Hematopoietic multipotent progenitor cell treated with erythropoietin and hydrocortisone succinate and interleukin-3 and kit ligand, for 4 days (in vitro differentiated cells): ENCODE measurements at places on chromosomes 1 and 21.

GRCh38 chr1:67941746-67942145, 108.5 kb upstream of the GNG12 start:
- no peak for DNase-seq

DNA sequence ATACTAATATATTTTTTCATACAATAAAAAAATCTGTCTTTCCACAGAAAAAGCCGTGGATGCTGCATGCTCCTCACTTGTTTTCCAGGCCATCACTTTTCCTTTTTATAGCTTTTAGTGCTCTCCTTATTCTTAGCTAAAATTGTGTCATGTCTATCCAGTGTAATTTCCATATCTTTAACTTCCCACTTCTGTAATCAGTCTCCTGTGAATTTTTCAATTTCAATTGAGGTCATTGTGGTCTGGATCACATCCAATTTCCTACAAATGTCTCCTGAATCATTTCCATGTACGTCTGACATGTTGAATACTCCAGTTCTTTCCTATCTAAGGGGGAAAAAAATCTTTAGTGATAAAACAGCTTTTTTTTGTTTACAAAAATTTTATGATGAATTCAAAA, 838.2 kb upstream of the B3GALT2 start:
- peak; percentile 34 for DNase-seq

GRCh38 chr1:219710529-219711194, 97.8 kb upstream of the ZC3H11B start:
- DNase-seq, result no peak

GRCh38 chr1:32334864-32335534, 1.0 kb downstream of the MARCKSL1 start:
- DNase-seq, result peak; percentile 81

- DNase-seq, result peak; percentile 85
Observed at GRCh38 chr1:109263597-109264378, 14.4 kb downstream of the CELSR2 start.

DNA sequence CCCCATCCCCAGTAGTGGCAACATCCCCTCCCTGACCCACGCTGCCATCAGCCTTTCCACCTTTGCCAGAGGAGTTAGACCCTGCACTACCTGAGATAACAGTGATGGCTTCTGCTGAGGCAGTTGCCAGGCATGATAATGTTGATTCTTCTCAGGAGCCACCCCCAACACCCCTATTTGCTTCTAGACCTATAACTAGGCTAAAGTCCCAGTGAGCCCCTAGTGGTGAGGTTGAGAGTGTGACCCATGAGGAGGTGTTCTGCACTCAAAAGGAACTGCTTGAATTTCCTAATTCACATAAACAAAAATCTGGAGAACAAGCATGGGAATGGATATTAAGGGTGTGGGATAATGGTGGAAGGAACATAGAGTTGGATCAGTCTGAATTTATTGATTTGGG, 159.6 kb upstream of the COL11A1 start:
- peak; percentile 2 for DNase-seq

DNA sequence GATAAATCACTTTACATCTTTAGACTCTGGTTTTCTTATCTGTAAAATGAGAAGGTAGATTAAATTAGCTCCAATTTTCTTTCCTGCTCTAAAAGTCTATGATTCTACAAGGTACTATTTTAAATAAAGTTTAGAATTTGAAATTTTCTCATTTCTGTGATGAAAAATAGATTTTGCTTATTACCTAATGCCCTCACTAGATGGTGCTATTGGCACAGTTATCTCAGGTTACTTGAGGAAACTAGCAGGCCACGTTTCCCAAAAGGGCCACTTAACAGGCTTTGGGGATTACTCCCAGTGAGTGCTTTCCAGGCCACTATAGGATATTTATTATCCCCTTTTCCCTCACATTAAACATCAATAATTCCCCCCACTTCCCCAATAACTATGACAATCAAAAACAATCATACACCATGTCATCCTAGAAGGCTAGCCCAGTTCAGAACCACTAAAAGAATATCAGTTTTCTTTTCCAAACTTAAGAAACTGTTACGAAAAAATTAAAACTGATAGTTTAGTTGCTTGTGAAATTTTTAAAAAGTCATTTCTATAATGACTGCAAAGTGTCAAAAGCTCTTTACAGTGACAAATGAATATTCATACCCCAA, 30.6 kb downstream of the OMA1 start:
- DNase-seq, result peak; percentile 89

DNA sequence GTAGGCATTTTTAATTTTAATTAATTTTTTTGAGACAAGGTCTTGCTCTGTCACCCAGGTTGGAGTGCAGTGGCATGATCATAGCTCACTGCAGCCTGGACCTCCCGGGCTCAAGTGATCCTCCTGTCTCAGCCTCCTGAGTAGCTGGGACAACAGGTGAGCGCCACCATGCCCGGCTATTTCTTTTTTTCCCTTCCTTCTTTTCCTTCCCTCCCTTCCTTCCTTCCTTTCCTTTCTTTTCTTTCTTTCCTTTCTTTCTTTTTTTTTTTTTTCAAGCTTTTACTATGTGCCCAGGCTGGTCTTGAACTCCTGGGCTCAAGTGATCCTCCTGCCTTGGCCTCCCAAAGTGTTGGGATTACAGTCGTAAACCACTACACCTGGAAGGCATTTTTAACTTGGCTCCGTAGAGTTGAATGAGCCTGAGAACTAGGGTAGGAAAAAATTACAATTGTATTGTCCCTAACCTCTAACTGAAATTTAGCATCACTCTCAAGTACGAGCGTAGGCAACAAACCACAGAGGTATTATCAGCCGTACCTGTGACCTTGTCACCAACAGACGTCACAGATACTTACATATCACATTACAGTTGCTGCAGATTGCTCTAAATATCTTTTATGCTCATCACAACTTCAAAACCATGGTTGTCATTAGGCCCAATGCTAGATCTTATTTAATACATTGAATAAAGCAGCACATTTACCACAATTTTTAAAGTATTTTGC, 8.0 kb downstream of the RUNX3 start:
- DNase-seq, result no peak

DNA sequence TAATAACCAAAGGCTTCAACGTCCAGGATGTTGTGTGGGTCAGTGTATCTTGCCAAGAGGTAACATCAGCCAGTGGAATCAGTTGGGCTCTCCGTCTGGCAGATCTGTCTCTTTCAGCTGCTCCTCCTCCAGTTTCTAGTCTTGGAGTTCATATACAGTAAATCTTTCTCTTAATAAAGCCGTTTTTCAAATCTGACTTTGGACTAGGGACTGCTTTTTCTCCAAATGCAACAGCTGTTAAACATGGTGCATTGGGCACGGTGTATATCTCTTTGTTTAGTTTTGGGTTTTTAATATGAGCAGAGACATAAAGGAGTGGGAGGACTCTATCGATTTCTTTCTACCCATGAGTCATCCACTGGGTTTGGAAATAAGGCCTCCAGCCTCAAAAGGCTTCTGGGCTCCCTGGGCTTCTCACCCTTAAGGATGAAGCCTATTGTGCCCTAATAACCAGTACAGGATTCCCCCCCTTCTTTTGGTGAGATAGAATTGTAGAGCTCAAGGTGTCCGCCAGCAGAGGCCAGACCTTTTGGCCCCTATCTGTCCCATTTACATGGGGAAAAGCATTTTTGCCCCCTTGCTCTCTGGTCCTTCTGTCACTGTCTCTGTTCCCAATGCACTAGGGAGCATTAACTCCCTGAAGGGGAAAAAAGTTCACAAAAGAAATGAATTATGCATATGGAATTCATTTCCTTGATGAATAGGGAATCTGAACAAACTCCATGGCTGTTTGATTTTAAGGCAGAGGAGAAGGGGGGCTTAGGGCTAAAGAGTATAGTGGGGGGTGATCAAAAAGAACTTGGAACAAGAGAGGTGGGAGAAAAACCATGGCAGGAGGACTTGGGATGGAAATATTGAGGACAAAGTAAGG, 86.0 kb downstream of the PBX1 start:
- DNase-seq, result no peak

DNA sequence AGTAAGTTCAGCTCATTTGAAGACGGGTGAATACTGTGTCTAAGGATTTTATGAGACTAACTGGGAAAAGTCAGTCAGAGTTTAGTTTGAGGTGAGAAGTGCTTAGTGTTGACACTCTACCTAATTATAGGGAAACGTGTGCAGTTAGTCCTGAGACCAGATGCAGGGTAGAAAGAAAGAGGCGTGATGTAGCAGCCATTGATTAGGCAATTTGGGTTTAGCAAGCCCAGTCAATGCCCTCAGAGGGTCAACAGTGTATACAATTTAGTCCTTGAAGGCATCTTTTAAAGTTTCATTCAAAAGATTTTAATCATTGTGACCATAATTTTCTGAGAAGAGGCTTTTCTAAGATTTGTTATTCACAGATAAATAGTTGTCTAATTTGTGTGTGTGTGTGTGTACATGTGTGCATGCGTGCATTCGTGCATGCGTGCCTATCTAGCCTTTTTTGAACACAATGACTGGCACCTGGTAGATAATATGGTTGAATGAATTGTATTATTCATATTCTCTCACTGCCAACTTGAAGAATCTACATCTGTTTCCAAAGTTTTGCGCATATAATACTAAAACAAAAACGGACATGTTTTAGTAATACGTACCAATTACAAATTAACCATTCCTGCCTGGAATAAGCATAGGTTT, 332.9 kb downstream of the SRGAP2C start:
- DNase-seq, result no peak

GRCh38 chr1:235093013-235093695, 35.5 kb downstream of the TOMM20 start:
- DNase-seq, result peak; percentile 64

DNA sequence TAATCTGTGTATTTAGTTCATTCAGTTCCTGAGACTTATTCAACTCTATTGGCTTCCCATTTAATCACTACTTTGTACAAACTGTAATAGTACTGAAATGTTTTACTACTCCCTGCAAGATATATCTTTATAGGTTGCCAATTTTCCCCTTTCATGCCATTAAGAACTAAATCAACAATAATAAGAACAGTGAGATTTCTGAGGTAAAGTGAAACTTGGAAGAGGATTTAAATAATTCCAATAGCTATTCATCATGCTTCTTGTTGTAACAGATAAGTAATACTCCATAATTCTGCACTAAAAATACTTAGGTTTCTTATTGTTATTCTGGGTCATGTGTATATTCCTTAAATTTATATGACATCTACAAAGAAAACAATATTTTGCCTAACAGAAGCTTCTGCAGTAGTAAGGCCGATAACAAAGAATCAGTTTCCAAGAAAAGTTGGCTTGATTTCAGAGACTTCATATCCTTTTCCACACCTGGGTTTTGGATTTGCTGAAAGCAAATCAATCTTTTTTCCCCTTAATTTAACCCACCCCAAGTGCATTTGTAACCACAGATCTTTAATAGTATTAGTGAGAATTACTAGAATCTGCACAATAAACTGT, 258.3 kb downstream of the FAF1 start:
- no peak for DNase-seq

GRCh38 chr21:26776310-26777021, 68.7 kb downstream of the ADAMTS1 start:
- DNase-seq, result no peak

GRCh38 chr1:40014253-40014706, 26.2 kb upstream of the CAP1 start:
- DNase-seq, result peak; percentile 83

GRCh38 chr1:208988811-208989222, 594.7 kb upstream of the CAMK1G start:
- DNase-seq, result peak; percentile 57

- DNase-seq, result no peak
Observed at GRCh38 chr1:81954534-81955020, 153.8 kb downstream of the ADGRL2 start.

DNA sequence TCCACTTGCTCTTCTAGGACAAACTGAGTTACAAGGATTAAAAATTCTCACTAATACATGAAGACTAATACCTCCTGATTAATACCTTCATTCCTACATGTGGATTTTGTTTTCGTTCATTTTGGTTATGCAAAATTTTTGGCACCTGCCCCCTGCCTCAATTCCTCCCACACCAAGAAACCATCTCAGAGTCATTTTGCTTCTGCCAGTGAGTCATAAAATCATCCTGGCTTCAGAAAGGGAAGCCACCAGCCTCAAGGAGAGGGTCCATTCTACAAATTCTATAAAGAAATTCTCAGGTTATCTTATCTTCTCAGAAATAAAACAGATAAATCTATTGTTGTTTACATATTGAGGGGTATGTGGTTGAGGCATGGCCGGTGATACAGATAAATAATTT, 103.2 kb upstream of the COA6 start:
- no peak for DNase-seq

GRCh38 chr1:37391211-37392011, 83.0 kb upstream of the ZC3H12A start:
- no peak for DNase-seq

GRCh38 chr1:202133496-202133895, 10.8 kb downstream of the GPR37L1 start:
- no peak for DNase-seq

- no peak for DNase-seq
Observed at GRCh38 chr1:242011894-242012660, 13.2 kb upstream of the MAP1LC3C start.

- DNase-seq, result no peak
Observed at GRCh38 chr1:71269818-71270217, 189.0 kb upstream of the ZRANB2 start.

DNA sequence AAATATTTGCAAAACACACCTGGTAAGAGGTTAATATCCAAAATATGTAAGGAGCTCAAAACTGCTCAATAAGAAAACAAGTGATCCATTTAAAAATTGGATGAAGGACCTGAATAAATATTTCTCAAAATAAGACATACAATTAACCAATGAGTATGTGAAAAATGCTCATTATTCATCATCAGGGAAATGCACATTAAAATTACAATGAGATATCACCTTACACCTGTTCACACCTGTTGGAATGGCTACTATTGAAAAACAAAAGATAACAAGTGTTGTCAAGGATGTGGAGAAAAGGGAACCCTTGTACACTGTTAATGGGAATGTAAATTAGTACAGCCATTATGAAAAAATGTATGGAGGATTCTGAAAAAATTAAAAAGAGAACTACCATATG, 136.0 kb upstream of the GREM2 start:
- no peak for DNase-seq

- no peak for DNase-seq
Observed at GRCh38 chr1:24020025-24020424, 39.9 kb upstream of the SRSF10 start.

GRCh38 chr1:3924825-3925220, 24.8 kb upstream of the C1orf174 start:
- no peak for DNase-seq

- peak; percentile 72 for DNase-seq
Observed at GRCh38 chr1:228445843-228446650, 29.4 kb upstream of the TRIM17 start.

DNA sequence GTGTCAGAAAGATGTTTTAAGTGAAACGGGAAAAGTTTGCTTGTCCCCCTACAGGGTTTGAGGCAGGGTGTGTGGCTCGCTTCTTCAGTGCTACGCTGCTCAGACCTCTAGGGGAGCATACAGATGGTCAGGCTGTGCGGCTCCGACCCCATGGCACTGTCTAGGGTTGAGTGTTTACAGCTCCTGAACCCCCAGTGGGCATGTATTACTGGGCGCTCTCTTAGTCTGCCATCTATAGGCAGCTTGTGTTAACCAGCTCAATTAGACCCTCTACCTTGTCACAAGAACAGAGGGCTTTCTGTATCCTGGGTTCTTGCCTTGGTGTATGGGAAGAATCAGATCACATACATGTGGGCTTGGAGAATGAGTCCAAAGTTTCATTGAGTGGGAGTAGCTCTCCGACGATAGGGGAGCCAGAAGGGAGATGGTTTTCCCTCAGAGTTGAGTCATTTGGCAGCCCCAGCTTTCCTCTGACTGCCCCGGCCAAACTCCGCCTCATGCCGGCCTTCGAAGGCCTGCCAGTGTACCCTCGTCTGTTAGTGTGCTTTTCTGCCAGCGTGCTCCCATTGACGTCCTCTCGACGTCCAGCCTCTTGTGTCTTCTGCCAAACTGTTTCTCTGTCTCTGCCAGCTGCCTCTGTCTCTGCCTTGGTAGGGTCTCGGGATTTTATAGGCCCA, 38.6 kb upstream of the ADGRL4 start:
- peak; percentile 20 for DNase-seq
